ENCODE measurements at places on chromosomes 5 and 9.

GRCh38 chr9:1125741-1126140 lies 75.6 kb downstream of the DMRT2 start:
- DNase-seq: no peak

- DNase-seq: no peak
These were observed 416.5 kb upstream of the KLF4 start for GRCh38 chr9:107906074-107906473.

DNA sequence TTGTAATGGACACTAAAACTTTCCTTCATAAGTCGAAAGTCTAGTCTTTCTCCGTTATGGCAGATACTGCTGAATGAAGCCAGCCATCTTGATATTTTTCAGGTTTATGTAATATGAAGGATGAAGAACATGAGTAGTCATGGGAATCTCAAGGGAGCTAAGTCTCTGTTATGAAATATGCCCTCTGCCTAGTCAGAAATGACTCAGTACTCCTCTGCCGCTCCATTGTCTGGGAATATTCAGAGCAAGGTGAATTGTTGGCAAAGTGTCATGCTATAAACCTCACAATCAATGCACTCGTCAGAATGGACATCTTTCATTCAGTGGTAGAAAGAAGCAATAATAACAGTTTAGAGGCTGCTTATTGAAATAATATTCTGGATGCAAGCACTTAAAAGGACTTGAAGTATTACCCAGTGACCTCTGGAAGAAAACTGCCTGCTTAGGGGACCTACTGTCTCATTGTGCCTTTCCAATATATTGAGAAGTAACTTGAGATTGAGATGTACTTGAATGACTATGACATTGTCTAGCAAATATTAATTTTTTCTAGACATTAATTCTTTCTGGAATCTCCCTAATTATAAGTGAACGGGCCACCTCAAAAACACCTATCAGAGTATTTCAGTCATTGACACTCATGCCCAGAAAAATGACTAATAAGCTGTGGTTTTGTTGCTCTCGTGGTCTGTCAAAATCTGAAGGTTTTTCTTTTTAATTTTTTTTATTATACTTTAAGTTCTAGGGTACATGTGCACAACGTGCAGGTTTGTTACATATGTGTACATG lies 1011.5 kb upstream of the ACO1 start:
- no peak for DNase-seq

DNA sequence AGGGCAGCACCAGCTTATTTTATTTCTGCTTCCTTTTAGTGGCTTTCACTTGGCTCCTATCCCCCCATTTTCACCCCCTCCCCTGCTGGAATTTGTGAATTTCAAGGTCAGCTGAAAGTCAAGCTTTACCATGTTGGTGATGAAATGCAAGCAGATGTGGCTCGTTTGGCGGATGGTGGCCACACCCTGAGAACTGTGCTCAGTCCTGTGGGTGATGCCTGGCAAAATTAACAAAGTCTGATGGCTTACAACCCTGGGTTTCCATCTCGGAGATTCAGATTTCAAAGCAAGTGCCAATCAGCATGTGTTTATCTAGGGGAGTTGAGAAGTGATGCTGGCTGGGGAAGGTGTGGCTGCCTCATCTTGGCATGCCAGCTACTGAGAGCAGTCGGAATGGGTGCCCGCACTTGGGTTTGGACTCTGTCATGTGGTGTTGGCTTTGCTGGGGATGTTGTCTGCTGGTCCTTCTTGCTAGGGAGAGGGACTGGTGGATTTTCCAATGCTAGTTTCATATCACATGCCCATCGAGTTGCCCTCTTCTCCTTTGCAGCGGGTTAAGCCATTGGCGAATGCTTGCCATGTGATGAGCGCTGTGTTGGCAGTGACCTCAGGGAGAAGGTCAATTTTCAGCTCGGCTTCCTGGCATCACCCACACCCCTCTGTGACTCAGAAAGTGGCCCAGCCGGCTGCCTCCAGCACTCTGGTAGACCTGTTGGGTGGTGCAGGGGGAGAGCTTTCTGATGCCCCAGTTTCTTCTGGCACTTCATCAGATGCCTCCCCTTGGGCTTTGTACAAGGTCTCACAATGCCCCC lies 77.0 kb upstream of the PITX1 start:
- DNase-seq: no peak

Data from cortex of kidney (tissue), 1 donor.